ENCODE measurements at places on chromosomes 6 and 20.

GRCh38 chr6:44804546-44805159, 417.1 kb downstream of the CDC5L start:
- DNase-seq: no peak

GRCh38 chr20:32976746-32977145, 27.5 kb downstream of the SUN5 start:
- no peak for DNase-seq

- DNase-seq: no peak
Observed at GRCh38 chr6:2623295-2623694, 127.4 kb downstream of the MYLK4 start.

GRCh38 chr6:110181131-110182030, 1.2 kb downstream of the CDC40 start:
- DNase-seq: peak; percentile 2

DNA sequence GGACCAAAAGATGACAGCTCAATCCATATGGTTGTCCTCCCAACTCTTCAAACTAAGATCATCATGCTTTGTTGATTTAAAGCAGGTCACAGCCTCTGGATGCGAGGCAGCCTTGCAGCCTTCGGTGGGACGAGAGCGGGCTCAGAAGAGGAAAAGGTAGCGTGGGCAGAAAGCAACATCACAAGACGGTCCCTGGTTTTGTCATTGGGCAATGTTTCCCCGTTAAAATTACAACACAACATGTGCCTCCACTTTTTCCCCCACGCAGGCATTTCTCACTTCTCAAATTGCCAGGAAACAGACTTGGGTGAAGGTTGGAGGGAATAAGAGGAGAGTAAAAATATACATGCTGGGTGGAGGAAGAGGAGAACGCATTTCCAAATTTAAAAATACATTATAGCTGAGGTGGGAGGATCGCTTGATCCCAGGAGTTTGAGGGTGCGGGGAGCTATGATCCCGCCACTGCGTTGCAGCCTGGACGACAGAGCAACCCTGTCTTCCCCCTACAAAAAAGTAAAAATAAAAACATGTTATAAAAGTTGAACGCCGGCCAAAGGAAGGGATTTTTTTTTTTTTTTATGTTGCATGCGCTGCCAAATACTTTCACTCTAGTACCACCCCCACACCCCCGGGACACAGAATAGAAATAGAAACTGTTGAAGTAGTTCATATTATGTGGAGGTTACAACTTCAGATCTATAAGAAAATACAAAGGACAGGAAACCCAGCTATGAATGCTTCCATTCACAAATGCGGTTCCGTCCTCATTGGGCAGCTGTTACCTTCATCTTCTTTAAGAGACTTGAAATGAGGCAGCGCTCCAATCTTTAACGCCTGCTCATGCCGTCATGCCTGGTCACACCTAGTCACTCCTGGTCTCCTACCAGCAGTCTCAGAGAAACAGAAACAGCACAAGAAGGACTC, 13.9 kb upstream of the NAA20 start:
- peak; percentile 17 for DNase-seq

DNA sequence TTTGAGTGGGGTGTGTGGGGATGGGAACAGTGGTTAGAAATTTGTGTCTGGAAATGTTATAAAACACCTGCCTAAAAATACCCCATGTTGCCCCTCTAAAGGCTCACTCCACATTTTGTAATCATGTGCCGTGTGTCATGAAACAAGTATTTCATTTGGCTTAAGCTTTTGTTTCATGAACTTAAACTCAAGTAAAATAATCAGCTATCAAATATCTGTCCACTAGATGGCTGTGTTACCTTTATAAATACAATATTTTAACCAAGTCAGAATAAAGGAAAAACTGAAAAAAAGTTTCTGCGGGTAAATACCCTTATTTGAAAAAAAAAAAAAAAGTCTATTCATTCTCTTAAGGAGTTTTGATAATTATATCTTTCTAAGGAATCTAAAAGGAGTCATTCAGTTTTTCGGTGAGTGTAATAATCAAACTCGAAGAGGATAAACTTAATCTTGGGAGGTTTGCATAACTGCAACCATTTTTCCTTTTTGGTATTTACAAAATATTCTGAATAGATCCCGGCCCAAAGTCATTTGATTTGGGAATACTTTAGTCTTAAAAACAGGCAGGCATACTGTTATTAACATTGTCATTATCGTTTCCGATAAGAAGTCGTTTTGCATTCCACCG, 29.9 kb upstream of the MTRF1L start:
- no peak for DNase-seq

- peak; percentile 68 for DNase-seq
Observed at GRCh38 chr6:79544939-79545450, 7.8 kb upstream of the LCA5 start.

DNA sequence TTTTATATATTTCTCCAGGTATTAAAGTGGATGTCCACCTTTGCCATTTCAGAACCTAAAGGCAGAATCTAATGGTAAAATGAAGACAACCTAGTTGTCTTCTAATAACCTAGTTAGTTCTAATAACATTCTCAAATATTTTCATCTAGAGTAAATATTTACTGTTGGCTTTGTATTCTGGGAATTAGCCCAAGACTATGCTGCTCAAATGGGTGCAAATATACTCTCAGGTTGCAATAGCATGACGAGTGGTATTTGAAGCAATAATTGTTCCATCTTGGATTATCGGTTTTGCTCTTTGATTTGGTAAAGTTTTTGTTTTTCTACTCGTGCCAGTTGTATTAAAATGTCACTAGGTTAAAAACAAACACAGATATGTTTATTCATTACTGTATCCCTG, 21.0 kb upstream of the RSPH4A start:
- no peak for DNase-seq

DNA sequence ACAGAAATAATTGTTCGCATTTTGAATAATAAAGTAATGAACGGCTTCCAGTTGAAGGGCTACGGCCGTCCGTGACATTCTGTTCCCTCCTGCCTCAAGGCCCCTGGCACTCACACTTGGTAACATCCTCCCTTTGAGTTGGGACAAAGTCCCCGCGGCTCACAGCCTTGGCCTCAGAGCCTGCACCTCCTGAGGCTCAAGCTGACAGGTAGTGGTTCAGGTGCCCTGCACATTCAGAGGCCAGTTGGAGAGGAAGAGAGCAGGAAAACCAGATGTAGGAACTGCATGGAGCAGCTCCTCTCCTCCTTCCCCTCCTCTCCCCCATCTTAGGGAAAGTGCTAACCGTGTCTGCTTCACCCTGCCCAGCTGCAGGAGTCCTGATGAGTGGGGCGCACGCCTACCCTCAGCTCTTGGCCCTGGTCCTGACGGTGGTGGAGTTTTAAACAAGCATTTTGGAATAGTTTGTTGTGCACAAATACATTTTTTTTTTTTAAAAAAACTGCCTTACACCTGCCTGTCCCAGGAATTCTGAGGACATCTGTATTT, 393.1 kb downstream of the SMOC2 start:
- DNase-seq: no peak

DNA sequence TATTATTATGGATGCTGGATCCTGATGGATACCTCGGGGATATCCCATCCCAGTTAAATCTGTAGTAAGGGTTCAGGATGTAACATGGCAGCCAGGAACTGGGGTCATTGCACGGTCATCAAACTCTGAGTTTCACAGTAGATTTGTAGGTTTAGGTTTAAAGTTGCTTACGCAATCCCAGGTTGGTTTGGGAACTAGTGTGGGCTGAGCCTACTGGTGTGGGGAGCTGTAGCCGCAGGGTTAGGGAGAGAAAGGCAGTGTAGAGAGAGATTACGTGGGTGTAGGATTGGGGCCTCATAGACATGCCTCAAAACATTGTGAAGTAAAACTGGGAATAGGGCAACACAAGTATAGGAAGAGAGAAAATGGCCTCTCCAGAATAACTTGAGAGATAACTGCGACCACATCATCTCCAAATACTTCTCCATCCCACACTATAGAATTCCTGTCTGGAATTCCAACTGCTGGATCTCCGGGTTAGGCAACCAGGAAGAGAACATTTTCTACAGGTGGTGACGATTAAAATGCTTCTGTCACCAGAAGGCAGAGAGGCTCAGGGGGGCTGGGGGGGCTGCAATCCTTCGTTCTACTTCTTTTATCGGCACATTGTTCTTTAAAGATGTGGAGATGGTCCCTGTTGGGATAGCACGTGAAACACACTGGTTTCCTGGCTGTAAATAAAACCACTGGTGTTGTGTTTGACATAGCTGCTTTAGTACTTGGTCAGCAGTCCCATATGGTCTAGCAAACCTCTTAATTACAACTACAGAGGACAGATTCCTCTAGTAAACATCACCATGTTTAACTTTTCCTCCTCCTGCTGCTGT, 44.9 kb upstream of the TMEM170B start:
- DNase-seq: no peak

DNA sequence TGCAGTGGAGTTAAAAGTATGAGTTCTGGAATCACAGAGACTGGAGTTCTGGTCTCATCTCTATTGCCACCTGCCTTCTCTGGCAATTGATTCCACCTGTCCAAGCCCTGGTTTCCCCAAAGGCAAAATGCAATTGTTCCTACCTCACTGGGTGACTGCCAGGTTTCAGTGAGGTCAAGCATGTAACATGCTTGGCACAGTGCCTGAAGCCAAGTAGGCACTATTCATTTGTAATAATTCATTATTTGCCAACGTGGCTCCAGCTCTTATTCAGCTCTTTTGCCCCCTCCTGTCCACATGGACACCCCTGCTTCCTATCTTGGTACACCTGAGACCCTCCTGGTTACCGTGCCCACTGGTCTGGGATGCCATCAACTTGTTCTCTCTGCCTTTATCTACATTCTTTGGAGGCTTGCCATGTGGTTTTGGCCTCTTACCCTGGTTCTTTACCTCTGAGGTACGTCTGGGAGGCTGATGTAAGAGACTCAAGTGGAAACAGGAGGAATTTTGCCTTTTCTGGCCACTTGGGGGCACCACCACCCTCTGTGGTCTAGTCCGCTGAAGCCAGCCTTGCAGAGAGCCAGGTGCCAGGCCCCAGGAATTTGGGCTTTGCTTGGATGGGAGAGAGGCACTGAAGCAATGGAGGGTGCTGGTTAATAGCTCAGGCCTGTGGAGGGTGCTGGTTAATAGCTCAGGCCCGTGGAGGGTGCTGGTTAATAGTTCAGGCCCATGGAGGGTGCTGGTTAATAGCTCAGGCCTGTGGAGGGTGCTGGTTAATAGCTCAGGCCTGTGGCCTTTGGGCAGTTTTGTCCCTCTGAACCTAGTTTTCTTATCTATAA, 1.7 kb downstream of the KCNK15 start:
- peak; percentile 60 for DNase-seq

GRCh38 chr6:37482606-37483251, 17.0 kb downstream of the CCDC167 start:
- no peak for DNase-seq

DNA sequence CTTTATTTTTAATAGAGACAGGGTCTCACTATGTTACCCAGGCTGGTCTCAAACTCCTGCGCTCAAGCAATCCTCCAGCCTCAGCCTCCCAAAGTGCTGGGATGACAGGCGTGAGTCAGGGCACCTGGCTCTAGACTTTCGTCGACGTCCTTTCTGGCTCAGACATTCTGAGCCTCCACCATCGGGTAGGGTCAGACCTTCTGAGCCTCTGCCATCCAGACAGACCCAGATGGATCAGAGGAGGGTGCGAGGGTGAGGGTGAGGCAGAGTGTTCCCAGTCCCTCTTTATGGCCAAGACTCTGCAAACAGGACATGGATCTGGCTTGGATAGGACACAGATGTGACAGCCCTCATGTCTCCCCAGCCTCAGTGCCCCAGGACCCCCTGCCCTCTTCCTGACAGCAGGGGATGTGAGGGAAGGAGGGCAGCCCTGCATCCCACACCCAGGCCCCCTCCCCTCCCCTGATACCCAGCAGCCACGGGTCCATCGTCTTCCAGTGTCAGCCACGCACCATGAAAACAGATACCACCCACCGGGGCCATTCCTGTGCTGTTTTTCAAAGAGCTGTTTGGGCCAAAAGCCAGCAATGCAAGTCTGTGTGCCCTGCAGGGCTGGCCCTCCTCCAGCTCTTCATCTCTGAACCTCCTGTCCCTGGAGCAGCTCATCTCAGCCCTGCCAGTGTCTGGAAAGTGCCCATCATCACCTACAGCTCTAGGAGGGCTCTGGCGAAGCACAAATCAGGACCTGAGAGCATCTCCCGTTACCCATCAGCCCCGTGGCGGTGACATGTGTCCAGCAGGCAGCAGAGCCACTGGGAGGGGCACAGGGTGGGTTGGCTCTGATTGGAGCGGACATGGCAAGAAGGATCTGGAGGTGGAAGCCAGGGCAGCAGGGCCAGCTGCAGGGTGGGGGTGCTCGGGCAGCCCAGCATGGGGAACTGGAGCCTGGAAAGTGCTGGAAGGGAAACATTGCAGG, 208.4 kb downstream of the PREX1 start:
- no peak for DNase-seq

DNA sequence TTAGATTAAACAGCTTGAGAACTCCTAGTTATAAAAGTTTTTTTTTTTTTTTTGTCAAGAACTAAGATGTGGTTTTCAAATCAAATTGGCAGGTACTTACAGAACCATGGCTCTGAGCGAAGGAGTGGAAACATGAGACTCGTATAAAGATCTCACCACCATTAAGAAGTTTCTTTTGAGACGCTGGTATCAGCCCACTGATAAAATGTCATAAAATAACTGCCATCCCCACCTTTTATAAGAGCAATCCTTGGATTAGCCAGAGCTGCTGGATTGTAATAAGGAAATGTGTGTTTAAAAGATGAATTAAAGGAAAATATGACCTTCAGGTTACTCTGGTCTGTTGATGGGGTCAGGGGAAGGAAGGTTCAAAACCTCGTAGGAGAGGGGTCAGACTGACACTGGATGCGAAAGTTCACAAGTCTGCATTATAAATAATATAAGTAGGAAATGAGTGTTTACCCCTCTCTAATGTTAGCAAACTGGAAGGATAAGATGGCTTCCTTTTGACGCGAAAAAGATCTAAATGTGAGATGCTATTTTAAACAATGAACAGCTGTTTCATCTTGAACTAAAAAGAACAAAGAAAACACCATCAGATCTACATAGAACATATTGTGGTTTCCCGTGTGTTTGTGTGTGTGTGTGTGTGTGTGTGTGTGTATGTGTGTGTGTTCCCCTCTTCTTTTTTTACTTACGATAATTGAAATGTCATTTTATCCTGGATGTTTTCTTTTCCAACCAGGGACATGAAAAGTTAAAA, 386.8 kb upstream of the JAG1 start:
- no peak for DNase-seq

DNA sequence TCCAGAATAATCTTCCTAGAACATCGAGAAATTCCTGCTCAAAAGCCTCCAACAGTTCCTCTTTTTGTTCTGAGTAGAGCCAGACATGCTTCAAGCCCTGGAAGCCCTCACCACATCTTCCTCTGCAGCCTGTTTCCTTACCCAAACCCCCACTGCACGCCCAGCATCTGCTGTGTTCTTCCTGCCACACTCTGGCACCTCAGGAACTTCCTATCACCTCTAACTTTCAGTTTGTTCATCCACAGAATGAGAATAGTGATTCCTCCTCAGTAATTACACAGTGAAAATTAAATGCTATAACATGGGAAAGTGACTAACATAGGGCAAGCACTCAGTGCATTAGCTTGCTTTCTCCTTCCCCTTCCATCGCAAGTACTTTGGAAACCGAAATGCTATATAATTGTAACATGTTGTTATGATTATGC, 26.3 kb downstream of the C6orf89 start:
- DNase-seq: peak; percentile 38

- no peak for DNase-seq
Observed at GRCh38 chr6:30047220-30047619, 13.8 kb upstream of the POLR1H start.

- no peak for DNase-seq
Observed at GRCh38 chr6:100470422-100471120, 5.8 kb upstream of the SIM1 start.

Data from CD4-positive, alpha-beta T cell treated with Interferon alpha-2 for 1 hour (primary cell).